Activated T-helper 1 cell treated with Interleukin-2 at 50 U/mL for 16 hours (primary cell): ENCODE measurements at places on chromosomes 4 and X.

DNA sequence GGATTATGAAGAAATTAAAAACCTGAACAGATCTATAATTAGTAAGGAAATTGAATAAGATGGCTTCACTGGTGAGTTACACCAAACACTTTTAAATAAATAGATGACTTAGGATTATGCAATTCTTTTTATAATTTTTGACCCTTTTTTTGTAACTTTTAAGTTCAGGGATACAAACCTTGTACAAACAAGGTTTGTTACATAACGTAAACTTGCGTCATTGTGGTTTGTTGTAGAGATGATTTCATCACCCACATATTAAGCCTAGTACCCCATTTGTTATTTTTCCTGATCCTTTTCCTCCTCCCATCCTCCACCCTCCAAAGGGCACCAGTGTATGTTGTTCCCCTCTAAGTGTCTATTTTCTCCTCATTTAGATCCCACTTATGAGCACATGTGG lies 75.7 kb downstream of the CPEB2 start:
- DNase-seq, result no peak

DNA sequence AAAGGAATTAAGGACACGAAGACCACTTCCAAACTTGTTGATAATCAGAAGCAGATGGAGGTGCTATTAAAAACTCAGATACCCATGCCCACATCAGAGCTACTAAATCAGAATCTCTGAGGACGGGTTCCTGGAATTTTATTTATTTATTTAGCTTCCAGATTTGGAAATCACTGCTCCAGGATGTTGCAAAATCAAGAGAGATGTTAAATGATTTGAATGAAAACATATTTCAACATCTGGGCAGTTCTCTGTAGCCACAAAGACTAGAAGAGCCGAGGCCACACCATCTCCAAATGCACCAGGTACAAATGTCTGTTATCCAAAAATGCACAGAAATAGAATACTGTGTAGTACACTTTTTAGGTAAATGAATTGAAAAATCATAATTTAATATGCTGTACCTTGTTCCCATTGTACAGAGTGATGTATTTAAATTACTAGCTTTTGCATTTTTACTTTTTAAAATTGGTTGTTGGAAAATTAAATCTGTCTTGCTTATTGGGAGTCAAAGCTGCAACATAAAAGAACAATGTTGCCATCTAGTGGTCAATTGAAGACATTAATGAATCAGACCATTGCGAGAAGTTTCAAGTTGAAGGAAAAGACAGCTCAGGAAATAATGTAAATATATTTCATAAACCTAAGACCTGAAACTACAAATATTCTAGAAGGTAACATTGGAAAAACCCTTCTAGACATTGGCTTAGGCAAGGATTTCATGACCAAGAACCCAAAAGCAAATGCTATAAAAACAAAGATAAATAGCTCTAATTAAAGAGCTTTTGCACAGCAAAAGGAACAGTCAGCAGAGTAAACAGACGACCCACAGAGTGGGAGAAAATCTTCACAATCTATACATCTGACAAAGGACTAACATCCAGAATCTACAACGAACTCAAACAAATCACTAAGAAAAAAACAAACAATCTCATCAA lies 151.3 kb upstream of the TTC29 start:
- no peak for DNase-seq

GRCh38 chr4:136992032-136992431 lies 540.3 kb downstream of the PCDH18 start:
- no peak for DNase-seq

GRCh38 chrX:68940601-68941000 lies 111.8 kb downstream of the EFNB1 start:
- no peak for DNase-seq

- no peak for DNase-seq
Observed at GRCh38 chr4:7877176-7877575, 62.5 kb downstream of the AFAP1 start.

GRCh38 chr4:122711919-122712318 lies 20.6 kb upstream of the BBS12 start:
- no peak for DNase-seq

- DNase-seq, result no peak
Observed at GRCh38 chr4:76622717-76623116, 187.7 kb downstream of the SHROOM3 start.

- DNase-seq, result no peak
Observed at GRCh38 chr4:181301735-181302710, 941.2 kb upstream of the TENM3 start.

DNA sequence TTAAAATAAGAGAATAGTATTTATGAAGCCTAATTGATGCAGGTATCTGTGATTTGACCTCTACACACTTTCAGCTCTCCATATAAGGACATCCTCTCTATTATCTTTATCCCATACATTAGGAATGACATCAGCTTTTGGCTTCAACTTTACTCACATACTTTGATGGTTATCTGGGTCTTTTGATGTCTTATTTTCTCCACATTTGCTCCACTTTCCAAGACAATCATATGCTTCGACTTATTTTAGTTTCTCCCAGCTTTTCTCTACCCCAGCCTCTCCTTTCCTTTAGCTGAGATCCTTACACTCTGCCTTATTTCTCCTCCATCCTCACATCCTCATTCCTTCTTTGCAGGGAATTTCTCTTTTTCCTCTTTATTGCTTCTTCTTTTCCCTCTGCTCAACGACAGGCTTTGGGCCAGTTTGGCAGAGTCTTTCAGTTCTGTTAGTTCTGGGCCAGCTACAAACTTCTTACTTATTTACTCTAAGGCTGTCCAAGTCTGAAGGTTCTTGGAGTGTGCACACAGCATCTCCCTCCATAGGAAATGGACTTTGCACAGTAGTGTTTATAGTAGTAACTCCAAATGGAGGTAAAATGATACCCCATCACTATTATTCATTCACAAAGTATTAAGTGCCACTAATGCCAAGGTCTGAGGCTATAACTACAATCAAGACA lies 50.5 kb downstream of the SLC4A4 start:
- DNase-seq, result no peak

DNA sequence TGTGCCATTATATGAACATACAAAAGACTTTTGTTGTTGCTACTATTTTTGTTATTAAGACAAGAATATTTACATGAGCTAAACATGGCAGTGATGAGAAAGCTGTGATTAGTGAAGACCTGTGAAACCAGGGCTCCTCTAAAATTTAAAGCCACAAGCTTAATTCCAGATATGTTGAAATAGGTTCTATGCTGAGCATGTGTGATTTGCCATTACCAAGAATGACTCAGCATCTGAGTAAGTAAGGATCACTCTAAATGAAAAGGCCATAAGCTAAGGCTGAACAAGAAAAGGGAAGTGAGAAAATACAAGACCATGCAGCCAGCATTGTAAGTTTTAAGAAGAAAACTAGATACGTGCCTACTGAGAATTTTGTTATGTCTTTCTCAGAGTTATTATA lies 75.9 kb upstream of the CAMK2D start:
- no peak for DNase-seq

GRCh38 chr4:21733894-21734630 lies 214.5 kb downstream of the KCNIP4 start:
- no peak for DNase-seq

DNA sequence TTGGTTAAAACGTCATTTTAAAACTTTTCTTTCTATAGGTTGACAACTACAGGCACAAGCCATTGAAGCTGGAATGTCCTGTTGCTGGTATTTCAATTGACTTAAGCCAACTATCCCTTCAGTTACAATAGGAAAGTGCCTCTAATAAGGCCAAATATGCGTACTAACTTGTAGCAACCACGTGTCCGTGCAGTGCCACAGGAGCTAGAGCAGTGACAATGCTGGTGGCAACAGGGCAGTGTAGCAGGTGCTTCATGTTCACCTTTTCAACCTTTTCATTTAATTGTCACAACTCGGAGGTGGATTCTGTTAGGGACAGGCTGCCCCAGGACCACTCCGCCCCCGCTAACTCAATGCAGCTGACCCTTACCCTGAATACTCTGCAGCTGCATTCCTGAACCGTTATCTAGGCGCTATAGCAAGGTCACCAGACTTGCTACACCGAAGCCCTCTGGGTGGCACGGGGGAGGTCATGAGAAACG lies 37.7 kb downstream of the ERVMER34-1 start:
- DNase-seq, result no peak

GRCh38 chrX:67622053-67622585 lies 78.3 kb downstream of the AR start:
- DNase-seq, result no peak

DNA sequence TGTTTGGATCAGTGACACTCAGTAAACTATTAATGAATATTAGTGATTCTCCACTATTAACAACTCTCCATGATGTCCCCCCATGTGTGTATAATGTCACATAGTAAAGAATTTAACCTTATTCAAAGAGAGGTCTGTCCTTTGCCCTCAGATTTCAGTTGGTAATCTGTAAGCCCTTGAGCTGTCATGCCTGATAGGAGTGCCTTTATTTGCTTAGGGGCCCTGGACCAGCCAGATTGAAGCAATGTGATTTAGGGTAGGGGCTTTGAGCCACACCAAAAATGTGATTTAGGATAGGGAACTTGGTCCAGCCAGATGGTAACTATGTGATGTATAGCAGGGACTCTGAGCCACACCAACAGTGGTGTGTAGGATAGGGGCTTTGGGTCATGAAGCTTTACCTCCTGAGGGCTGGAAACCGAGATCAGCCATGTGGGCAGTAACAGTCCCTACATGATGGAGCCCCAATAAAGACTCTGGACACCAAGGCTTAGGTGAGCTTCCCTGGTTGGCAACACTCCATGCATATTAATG lies 44.3 kb upstream of the PAGE4 start:
- DNase-seq, result no peak

DNA sequence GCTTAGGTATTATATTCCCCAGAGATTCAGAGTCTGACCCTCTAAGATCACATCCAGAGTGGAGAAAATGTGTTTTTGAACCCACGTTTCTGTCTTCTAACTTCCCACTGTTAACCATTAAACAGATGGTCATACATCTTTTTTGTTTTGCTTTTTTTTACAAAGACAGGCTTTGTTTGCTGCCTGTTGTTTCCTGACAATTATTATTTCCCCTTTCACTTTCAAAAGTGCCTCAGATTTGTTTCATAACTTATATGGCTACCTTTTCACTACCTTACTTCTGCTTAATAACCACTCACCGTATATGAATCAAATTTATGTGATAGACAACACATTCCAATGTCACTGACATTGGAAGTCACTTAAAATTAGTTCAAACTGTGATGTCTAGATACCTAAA lies 142.2 kb downstream of the HS3ST1 start:
- DNase-seq, result no peak

- DNase-seq, result no peak
Observed at GRCh38 chr4:43253541-43253940, 361.0 kb downstream of the GRXCR1 start.

GRCh38 chr4:26863512-26863911 lies 2.9 kb downstream of the STIM2 start:
- DNase-seq, result no peak

GRCh38 chrX:45811326-45811725 lies 610.6 kb upstream of the DIPK2B start:
- no peak for DNase-seq

DNA sequence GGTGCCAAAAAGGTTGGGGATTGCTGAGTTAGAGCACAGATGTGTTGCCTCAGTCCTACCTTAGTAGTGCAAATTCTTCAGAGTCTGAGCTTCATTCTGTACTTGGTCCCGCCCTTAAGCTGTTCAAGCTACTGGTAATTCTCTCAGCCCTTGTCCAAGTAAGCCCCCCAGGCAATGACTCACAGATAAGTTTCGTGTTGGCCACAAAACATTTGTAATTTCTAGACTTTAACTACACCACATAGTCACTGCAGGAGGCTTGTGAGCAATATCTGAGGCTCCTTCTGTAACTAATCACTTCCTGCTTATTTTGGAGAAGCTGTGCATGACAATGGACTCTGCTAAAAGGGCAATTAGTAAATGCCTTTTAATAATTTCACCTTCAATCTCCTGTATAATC lies 1420.5 kb downstream of the PCDH7 start:
- no peak for DNase-seq

- no peak for DNase-seq
Observed at GRCh38 chr4:40489961-40490360, 139.7 kb downstream of the RBM47 start.

- DNase-seq, result no peak
Observed at GRCh38 chrX:107442914-107443527, 6.4 kb upstream of the FRMPD3 start.

DNA sequence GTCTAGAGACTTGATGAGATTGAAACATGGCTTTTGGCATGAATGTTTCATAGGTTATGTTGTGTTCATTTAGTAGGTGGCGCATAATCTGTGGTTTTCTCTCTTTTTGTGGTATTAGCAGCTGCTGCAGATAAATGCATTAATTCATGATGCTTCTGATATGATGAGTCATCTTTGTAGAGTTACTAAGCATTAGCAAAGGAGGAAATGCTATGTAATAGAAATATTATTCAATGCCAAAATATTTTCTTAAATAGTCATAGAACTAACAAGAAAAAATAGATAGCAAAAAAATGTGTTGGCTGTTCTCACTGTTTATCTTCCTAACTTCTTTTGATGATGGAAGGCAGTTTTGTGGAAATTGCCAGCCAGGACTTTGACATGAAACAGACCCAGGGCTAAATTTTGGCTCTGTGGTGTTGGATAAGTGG lies 3.6 kb downstream of the ZXDB start:
- DNase-seq, result no peak

DNA sequence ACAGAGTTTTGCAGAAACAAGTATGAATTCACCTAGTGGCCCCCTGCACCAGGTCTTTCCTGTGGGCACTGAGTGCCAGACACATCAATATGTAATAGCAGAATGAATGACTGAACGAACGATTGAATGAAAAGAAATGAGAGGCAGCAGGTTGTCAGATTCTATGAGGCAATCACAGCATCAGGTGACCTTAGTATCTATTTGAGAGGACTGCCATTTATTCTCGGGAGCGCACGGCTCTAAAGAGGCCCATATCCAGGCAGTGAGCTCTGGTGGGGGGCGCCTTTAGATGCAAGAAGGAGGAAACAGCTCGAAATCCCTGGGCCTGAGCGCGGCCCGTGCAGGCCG lies 528 bp upstream of the SLC25A4 start:
- no peak for DNase-seq

DNA sequence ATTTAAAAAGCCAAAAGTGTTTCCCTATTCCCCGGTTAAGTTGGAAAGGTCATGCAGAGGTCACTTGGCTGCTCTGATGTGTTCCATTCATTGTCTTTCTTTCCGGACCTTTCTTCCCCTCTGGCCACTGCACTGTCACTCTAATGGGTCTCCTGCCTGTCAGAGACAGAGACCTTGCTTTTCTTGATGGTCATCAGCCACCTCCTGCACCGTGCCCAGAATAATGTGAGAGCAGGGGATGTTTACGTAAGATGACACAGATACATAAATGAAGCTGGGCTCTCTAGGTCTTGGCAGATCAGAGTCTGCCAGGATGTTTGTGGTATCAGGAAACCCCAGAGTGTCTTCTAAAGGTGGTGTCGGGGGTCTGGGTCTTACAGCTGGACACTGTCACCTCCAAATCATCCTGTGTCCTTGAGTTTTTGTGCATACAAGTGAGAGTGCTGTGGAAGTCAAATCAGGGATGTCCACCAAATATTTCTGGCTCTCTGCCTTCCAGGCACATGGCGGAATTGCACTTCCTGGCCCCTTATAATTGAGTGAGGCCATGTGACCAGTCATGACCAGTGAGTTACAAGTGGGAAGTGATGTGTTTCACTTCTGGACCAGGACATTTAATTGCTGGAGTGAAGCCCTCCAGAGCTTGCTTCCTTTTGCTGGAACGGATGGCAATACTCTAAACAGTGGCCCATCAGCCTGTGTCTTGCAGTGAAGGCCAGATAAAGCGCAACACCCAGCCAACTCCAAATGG lies 130.6 kb upstream of the ATP6AP2 start:
- DNase-seq, result no peak
